HFFc6 (cell line): ENCODE measurements at places on chromosomes 6 and 20. TPM values are rescaled to one million over a fixed set of nuclear protein-coding genes. Genes with fewer than 3 reads are reported as not detected.

DNA sequence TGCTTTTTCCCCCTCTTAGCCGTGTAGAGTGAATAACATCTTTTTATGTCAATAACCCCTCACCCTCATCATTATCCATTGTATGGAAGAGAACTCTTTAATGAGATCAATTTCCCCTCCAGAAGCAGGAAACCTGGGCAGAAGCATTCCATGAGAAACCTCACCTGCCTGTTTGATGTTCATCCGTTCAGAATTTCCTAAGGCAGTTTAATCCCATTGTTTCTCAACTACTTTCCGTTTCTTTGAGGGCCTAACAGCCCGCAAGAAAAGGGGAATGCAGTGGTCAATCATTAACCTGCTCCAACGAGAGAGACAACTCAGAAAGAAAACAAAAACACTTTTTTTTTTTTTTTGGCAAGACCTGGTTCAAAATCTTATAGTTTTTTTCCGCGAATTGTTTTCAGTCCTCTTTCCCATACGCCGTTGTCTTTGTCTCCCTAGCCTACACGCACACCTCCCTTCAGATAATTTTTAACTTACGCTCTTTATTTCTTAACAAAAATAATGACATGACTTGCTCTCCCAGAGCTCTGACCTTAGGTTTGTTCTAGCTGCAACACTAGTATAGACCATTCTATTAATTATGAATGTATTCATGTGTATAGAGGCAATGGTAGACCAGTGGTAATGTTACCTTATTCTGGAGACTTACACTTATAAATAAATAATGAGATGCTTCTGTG, 25.6 kb upstream of the ID4 start:
- peaks cover 1% of the 10 kb centered on the region; the same call in 1 of the 2 replicates for H3K27me3 ChIP-seq
- H3K4me1 ChIP-seq = no peaks in the 10 kb centered on the region
- H3K36me3 ChIP-seq = no peaks in the 10 kb centered on the region
- H3K4me3 ChIP-seq = no peak overlapping the region
- no peak for DNase-seq

GRCh38 chr6:123967905-123968304, 164.2 kb downstream of the NKAIN2 start:
- no peaks in the 10 kb centered on the region for H3K4me1 ChIP-seq
- no peaks in the 10 kb centered on the region for H3K27me3 ChIP-seq
- H3K4me3 ChIP-seq = no peak overlapping the region
- no peak overlapping the region for H3K27ac ChIP-seq

DNA sequence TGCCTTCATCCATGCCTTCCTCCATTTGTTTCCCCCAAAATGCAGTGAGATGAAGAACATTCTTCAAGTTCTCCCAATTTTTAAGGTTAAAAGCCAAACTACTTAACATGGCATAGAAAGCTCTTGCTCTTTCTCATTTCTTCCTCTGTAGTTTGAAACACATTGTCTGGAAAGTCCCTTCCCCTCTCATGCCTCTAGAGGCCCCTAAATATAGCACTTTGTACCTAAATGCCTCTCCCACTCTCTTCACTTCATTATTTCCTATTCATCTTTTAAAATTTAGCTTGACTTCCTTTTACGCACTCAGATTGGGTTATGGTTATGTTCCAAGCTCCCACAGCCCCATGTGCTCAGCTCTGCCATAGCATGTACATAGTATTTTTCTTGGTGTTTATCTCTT, 389.3 kb downstream of the HDGFL1 start:
- H3K27ac ChIP-seq = no peak overlapping the region
- H3K4me3 ChIP-seq = no peak overlapping the region
- H3K27me3 ChIP-seq = no peaks in the 10 kb centered on the region
- H3K36me3 ChIP-seq = no peaks in the 10 kb centered on the region

GRCh38 chr6:35044761-35045421, 96.2 kb downstream of the TCP11 start:
- H3K27ac ChIP-seq = peak overlapping the region; percentile 38; the same call in 1 of the 2 replicates
- no peak for DNase-seq
- H3K27me3 ChIP-seq = no peaks in the 10 kb centered on the region
- H3K4me3 ChIP-seq = no peak overlapping the region

- H3K27me3 ChIP-seq = no peaks in the 10 kb centered on the region; the same call in 1 of the 2 replicates
- peaks cover 36% of the 10 kb centered on the region for H3K4me1 ChIP-seq
- DNase-seq = no peak
Measured at GRCh38 chr20:36821964-36822437, 48.4 kb upstream of the DSN1 start.

DNA sequence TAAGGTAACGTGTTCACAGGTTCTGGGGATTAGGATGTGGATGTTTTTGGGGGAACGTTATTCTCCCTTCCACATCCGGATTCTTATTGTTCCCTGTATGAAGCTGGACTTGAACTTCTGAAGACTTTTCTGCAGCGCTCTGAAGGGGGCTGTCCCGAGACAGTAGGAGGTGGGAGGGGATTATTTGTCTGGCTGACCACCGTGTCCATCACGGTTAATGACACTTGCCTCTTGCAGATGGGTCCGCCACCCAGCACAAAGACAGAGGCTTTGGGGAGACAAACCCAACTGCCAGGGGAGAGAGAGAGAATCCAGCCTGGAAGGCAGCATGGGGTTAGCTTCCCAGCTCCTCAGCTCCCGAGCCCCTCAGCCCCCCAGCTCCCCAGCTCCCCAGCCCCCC, 16.7 kb downstream of the ZDHHC14 start:
- H3K27ac ChIP-seq = no peak overlapping the region
- no peak for DNase-seq
- H3K36me3 ChIP-seq = no peaks in the 10 kb centered on the region
- H3K27me3 ChIP-seq = no peaks in the 10 kb centered on the region; the same call in 1 of the 2 replicates
- no peak overlapping the region for H3K4me3 ChIP-seq

DNA sequence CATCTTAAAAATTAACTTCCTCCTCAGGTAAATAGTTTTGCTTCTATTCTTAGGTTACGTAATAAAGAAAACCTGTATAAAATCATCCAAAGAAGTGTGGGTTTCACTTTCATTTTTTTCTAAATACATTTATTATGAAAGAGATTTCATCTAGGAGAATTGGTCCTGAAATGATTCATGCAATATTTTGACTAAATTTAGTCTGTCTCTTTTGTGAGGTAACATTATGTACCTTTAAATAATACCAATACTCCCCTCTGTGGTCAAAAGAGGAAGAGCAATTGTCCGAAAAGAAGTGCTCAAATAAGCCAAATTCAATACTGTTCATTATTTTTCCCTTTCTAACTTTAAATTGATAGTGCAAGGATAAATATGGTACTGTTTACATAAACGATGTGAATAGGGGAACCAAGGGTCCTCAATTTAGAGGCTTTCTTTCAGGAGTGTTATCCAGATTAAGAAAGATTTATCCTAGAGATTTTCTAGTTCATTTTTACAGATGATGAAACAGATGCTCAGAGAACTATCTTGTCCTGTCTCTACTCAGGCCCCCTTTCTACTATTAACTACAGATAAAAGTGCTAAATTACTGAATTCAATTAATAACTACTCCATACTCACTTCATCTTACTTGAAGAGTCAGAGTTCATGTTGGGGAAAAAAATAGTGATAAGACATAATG, 26.2 kb downstream of the CYP39A1 start:
- peak; percentile 6 for DNase-seq
- no peak overlapping the region for H3K4me3 ChIP-seq
- no peak overlapping the region for H3K27ac ChIP-seq
- no peaks in the 10 kb centered on the region; the same call in 1 of the 2 replicates for H3K27me3 ChIP-seq
- no peaks in the 10 kb centered on the region for H3K36me3 ChIP-seq

DEFB116 gene
- total RNA-seq = not detected in 3 replicates

GRCh38 chr6:106098383-106099234, 12.5 kb downstream of the PRDM1 start:
- H3K4me3 ChIP-seq = peak overlapping the region; percentile 90
- peak overlapping the region; percentile 90 for H3K27ac ChIP-seq
- H3K36me3 ChIP-seq = peaks cover 67% of the 10 kb centered on the region
- peaks cover 97% of the 10 kb centered on the region for H3K4me1 ChIP-seq

- H3K27me3 ChIP-seq = no peaks in the 10 kb centered on the region; the same call in 1 of the 2 replicates
- peaks cover 44% of the 10 kb centered on the region for H3K4me1 ChIP-seq
- DNase-seq = no peak
- no peak overlapping the region for H3K27ac ChIP-seq
Measured at GRCh38 chr6:82909551-82909950, 156.1 kb downstream of the UBE3D start.

GRCh38 chr20:58192567-58192966, 35.9 kb downstream of the ANKRD60 start:
- peaks cover 35% of the 10 kb centered on the region for H3K27me3 ChIP-seq
- no peak overlapping the region for H3K4me3 ChIP-seq
- no peak for DNase-seq
- no peaks in the 10 kb centered on the region for H3K4me1 ChIP-seq

- peaks cover 17% of the 10 kb centered on the region for H3K4me1 ChIP-seq
- DNase-seq = no peak
- no peak overlapping the region for H3K4me3 ChIP-seq
- H3K27me3 ChIP-seq = peaks cover 6% of the 10 kb centered on the region
- no peaks in the 10 kb centered on the region for H3K36me3 ChIP-seq
Measured at GRCh38 chr6:154337406-154338005, 19.1 kb downstream of the IPCEF1 start.

- peaks cover 57% of the 10 kb centered on the region for H3K36me3 ChIP-seq
- H3K4me3 ChIP-seq = no peak overlapping the region
- DNase-seq = no peak
- peaks cover 13% of the 10 kb centered on the region for H3K4me1 ChIP-seq
- no peak overlapping the region for H3K27ac ChIP-seq
Measured at GRCh38 chr6:152371775-152372174, 265.4 kb downstream of the SYNE1 start.

ECT2L gene
- total RNA-seq = not detected in 3 replicates

- no peak overlapping the region for H3K27ac ChIP-seq
- H3K4me3 ChIP-seq = no peak overlapping the region
- DNase-seq = no peak
- peaks cover 7% of the 10 kb centered on the region; the same call in 1 of the 2 replicates for H3K27me3 ChIP-seq
Measured at GRCh38 chr6:104887350-104887749, 27.6 kb upstream of the HACE1 start.
